ENCODE measurements at places on chromosomes 11 and 22. TPM values are rescaled to one million over a fixed set of nuclear protein-coding genes. Genes with fewer than 3 reads are reported as not detected.
A peak's percentile ranks its signal among the peaks of the same experiment; 100 is the strongest.

Gene WT1
- 0.81 TPM for total RNA-seq

Gene ATXN10
- 187 TPM for total RNA-seq

Gene APOL5
- total RNA-seq = not detected

DNA sequence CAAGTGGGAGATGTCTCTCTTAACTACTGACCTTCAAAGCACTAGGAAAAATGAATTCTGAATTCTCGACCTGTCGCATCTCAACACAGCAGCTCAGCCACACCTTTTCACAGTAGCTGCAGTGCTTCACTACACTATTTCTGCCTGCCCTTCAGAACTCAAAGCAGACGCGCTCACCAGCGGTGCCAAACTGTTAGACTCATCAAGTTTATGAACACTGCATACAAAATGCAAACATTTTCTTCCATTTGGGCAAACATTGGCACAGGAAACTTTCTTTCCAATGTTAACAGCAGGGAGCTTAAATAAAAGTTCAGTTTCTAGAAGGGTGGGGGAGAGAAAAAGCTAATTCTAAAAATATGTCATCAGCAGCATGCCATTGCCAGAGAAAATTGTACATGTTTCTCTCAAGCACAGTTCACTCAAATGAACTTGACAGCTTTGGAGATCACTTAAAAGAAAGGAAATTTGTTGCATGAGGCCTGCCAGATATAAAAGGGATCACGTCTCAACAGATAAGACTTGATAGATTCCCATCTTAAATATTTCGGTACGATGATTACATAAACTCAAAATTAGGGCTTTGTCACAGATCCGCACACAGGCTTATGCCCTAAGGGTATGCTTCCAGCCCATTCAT, 82.7 kb downstream of the CADM1 start:
- H3K27me3 ChIP-seq = no peaks in the 10 kb centered on the region
- H3K4me1 ChIP-seq = no peaks in the 10 kb centered on the region
- no peak for DNase-seq
- no peaks in the 10 kb centered on the region for H3K36me3 ChIP-seq
- no peak overlapping the region for H3K4me3 ChIP-seq

DNA sequence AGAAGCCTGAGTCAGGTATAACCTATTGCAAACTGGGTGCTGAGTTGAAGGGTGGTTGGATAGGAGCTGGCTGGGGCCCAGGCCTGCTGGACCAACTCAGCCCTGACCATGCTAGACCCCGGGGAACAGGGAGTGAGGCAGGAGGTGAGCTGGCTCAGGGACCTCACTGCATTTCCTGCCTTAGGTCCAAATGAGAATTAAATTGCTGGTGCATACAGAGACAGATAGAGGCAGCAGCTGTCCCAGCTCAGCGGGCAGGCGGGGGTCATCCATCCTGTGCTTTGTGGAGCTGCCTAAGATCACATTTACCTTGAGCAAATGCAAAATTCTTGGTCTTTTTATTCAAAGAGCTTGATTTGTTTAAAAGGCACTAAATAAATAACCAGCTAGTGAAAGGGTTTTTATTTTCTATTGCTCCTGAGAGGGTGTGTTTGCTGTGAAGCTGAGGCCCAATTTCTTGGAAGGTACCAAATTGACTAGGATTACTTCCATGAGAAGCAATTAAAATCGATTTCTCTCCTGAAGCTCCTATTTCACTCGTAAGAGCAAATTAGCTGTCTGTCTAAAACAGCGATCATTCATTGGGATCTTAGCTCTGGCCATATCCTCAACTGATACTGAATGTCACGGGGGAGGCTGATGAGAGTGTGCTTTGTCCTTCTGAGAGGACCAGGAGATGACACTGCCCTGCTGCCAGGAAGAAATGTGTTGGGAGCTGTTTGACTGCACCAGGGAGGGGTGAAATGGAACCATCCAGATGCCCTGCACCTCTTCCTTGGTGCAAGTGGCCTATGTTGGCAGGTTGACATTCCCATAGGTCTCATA, 24.9 kb downstream of the USH1C start:
- DNase-seq = no peak
- no peaks in the 10 kb centered on the region for H3K27me3 ChIP-seq
- no peak overlapping the region for H3K27ac ChIP-seq
- no peak overlapping the region for H3K4me3 ChIP-seq

- H3K27me3 ChIP-seq = no peaks in the 10 kb centered on the region
- no peak overlapping the region for H3K4me3 ChIP-seq
- DNase-seq = no peak
- H3K36me3 ChIP-seq = no peaks in the 10 kb centered on the region
- no peaks in the 10 kb centered on the region for H3K4me1 ChIP-seq
- H3K27ac ChIP-seq = no peak overlapping the region
Observed at GRCh38 chr11:2655016-2655719, 44.6 kb downstream of the KCNQ1OT1 start.

DNA sequence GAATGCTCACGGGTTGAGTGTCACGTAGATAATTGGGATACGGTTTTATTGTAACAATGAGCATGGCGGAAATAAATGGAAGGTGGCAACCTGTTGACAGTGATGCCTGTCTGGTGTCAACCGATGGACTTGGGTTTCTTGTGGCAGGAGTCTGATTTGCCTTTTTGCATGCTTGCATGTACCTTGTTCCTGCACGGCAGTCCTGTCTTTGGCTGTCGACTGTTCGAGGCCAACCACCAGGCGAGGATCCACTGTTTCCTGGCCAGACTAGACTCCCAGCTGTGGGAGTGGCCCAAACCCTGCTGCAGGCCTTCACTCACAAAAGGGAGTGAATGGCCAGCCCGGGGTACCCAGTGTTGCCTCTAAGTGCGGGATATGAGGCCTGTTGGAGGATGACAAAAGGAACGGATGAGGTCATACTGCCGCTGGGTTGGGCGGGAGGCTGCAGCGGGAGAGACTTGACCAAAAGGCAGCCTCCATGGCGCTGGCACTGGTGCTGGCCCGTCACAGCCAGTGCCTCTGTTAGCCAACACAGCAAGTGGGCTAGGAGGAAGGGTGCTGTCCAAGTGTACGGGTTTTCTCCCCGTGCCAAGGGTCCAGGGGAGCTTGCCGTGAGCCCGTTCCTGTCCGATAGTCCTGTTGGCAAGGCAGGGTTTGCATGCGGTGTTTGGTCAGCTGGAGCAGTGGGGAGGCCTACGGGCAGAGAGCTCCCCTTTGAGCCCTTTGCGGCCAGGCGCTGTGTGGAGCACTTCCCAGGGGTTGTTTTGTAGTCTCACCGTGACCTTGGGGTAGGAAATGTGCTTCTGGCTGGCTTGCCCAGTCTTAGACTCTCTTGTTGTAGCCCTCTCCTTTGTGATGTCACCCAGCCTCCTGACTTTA, 974 bp downstream of the DGCR8 start:
- H3K4me3 ChIP-seq = peak overlapping the region; percentile 91
- H3K36me3 ChIP-seq = no peaks in the 10 kb centered on the region
- peaks cover 55% of the 10 kb centered on the region for H3K4me1 ChIP-seq
- H3K27me3 ChIP-seq = no peaks in the 10 kb centered on the region

GRCh38 chr11:121117788-121118187, 16.7 kb downstream of the TECTA start:
- H3K4me1 ChIP-seq = no peaks in the 10 kb centered on the region
- no peaks in the 10 kb centered on the region for H3K36me3 ChIP-seq
- no peak overlapping the region for H3K4me3 ChIP-seq
- H3K27ac ChIP-seq = no peak overlapping the region
- no peak for DNase-seq

GRCh38 chr11:105719073-105719822, 109.4 kb downstream of the GRIA4 start:
- H3K27ac ChIP-seq = no peak overlapping the region
- no peaks in the 10 kb centered on the region for H3K27me3 ChIP-seq
- no peaks in the 10 kb centered on the region for H3K36me3 ChIP-seq
- no peak overlapping the region for H3K4me3 ChIP-seq
- DNase-seq = no peak
- no peaks in the 10 kb centered on the region for H3K4me1 ChIP-seq

- no peaks in the 10 kb centered on the region for H3K27me3 ChIP-seq
- no peaks in the 10 kb centered on the region for H3K4me1 ChIP-seq
- no peaks in the 10 kb centered on the region for H3K36me3 ChIP-seq
- no peak for DNase-seq
- no peak overlapping the region for H3K4me3 ChIP-seq
Observed at GRCh38 chr11:43907028-43907975, 26.7 kb downstream of the ALKBH3 start.

DNA sequence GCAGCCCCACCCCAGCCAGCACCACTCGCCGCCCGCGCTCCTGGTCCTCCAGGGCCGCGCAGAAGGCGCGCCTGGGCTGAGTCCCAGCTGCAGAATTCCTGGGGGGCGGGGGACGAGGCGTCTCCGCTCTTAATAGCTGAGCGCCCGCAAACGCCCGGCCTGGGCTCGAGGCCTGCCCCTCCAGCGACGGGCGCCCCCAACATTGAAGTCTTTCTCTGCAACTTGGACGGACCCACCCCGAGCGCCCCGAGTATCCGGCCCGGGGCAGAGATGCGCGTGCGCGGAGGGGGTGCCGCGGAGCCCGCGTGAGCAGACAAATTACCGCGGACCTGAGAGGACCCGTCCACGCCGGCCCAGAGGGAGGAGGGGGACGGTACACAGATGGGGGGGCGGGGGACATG, 6.7 kb upstream of the SYT7 start:
- H3K36me3 ChIP-seq = no peaks in the 10 kb centered on the region
- peaks cover 20% of the 10 kb centered on the region for H3K4me1 ChIP-seq
- peak overlapping the region; percentile 47 for H3K4me3 ChIP-seq
- H3K27ac ChIP-seq = peak overlapping the region; percentile 42
- peak; percentile 79 for DNase-seq

GRCh38 chr11:117095284-117096161, 2.7 kb downstream of the SIK3 start:
- peaks cover 51% of the 10 kb centered on the region for H3K4me1 ChIP-seq
- peak overlapping the region; percentile 77 for H3K4me3 ChIP-seq
- DNase-seq = no peak

- no peaks in the 10 kb centered on the region for H3K27me3 ChIP-seq
- no peak overlapping the region for H3K27ac ChIP-seq
- H3K4me3 ChIP-seq = no peak overlapping the region
Observed at GRCh38 chr11:117562136-117562535, 234.5 kb downstream of the CEP164 start.

DNA sequence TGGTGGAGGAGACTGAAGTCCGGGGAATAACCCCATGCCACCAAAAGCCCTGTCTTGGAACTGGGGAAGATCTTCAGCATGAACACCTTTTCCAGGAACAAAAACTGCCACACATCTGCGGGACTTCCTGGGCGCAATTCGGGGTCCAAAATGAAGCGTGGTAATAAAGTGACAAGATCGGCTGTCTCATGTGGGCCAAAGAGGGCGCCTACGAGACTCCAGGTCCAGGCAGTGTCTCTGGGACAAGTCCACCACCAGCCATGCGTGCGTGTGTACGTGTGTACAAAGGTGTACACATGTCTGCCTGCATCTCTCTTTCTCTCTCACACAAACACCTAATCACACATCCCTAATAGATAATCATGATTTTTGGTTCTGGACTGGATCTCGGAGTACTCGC, 8.9 kb upstream of the MYBPC3 start:
- no peak overlapping the region for H3K27ac ChIP-seq
- no peaks in the 10 kb centered on the region for H3K4me1 ChIP-seq
- H3K27me3 ChIP-seq = no peaks in the 10 kb centered on the region
- no peak for DNase-seq
- no peaks in the 10 kb centered on the region for H3K36me3 ChIP-seq

DNA sequence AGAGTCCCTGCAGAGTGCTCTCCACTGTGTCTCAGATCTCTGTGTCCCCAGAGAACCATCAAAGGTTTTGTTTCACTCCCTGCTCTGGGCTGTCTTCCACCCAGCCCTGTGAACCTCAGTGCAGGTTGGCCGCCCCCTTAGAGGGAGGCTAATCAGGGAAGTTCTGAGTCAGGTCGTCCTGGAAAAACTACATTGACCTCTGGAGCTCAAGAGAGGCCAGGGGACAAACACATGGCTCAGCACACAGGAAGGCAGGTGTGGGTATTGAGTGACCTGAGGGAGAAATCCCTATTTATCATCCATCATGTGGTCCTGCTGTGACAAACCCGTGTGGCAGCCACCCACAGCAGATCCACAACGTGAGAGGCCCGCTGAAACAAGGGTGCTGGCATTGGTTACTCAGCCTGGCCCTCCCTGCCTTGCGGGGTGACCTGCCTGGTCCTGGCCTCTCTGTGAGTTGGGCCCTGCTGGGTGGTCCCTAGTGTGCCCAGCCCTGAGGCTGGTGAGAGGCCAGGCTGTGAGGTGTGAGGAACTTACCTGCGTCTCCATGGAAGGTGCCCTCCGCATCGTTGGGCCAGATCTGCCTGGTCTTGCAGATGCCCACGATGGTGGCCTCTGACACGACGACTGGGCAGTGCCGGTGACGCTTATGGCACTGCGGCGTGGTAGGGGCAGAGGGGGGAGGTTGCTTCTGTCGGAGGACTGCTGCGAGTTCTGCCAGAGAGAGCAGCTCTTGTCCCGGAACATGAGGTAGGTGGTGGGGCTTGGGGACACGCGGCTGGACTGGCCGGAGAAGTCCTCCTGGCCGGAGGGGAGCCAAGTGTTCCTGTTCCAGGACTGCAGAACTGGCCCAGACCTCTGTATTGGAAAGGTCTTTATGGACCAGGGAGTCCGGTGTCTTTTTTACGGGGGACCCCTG, 669 bp upstream of the BCR start:
- H3K36me3 ChIP-seq = no peaks in the 10 kb centered on the region
- no peaks in the 10 kb centered on the region for H3K27me3 ChIP-seq
- peak overlapping the region; percentile 84 for H3K27ac ChIP-seq
- no peaks in the 10 kb centered on the region for H3K4me1 ChIP-seq
- DNase-seq = peak; percentile 78

DNA sequence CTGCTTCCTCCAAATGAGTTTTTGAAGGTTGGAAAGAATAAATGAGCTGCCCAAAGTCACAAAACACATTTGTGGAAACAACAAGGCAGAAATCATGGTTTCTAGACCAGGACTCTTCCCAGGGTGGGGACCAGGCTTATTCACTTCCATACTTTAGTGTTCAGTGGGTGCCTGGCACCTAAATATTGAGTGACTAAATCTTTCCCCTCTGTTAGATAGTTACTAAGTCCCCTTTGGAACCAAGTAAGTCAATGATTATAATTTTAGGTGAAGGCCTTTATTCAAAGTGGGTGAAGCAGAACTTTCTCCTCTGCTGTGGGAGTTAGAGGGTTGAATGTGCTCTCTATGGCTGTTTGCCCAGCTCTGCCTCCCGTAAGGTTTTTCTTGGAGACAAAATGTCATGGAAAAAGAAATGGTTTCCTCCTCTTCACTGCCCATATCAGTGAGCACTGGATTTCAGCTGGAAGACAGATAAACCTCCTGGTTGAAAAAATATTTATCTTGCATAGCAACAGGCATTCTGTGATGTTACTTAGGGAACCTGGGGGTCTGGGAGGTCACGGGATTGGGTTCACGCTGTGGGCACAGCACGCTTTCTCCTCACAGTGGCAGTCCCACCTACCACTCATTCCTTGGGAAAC, 117.8 kb downstream of the CCDC81 start:
- no peak for DNase-seq
- no peaks in the 10 kb centered on the region for H3K4me1 ChIP-seq
- H3K36me3 ChIP-seq = no peaks in the 10 kb centered on the region
- H3K27ac ChIP-seq = no peak overlapping the region
- no peaks in the 10 kb centered on the region for H3K27me3 ChIP-seq

Measured in sigmoid colon (tissue), 7 donors.